ENCODE measurements at places on chromosomes 4 and X. TPM values are rescaled to one million over a fixed set of nuclear protein-coding genes. Genes with fewer than 3 reads are reported as not detected.
A peak's percentile ranks its signal among the peaks of the same experiment; 100 is the strongest.

- peak; percentile 94 for DNase-seq
These were observed 47.2 kb downstream of the MAOA start for GRCh38 chrX:43703211-43703791.

GRCh38 chrX:40736170-40736505, 796 bp upstream of the MED14 start:
- no peak for DNase-seq

- no peak for DNase-seq
These were observed 53.8 kb downstream of the RAP1GDS1 start for GRCh38 chr4:98314791-98315565.

HSD17B13 gene
- under 0.01 TPM for total RNA-seq

SLC49A3 gene
- 7.7 TPM for total RNA-seq

USP38 gene
- 22.4 TPM for total RNA-seq
